Activated naive CD4-positive, alpha-beta T cell treated with anti-CD3 and anti-CD28 coated beads, Interleukin-2, amount 50 U/mL, for 72 hours (primary cell): ENCODE measurements at places on chromosomes 12 and 14. TPM values are rescaled to one million over a fixed set of nuclear protein-coding genes. Genes with fewer than 3 reads are reported as not detected.

Gene SELPLG
- total RNA-seq: 30.0 TPM

- DNase-seq: no peak
Measured at GRCh38 chr14:55702511-55702910, 122.5 kb downstream of the KTN1 start.

Gene CD163L1
- total RNA-seq: not detected

Gene PYGL
- 0.30 TPM for total RNA-seq

Gene EIF2S3B
- 0.30 TPM for total RNA-seq

DNA sequence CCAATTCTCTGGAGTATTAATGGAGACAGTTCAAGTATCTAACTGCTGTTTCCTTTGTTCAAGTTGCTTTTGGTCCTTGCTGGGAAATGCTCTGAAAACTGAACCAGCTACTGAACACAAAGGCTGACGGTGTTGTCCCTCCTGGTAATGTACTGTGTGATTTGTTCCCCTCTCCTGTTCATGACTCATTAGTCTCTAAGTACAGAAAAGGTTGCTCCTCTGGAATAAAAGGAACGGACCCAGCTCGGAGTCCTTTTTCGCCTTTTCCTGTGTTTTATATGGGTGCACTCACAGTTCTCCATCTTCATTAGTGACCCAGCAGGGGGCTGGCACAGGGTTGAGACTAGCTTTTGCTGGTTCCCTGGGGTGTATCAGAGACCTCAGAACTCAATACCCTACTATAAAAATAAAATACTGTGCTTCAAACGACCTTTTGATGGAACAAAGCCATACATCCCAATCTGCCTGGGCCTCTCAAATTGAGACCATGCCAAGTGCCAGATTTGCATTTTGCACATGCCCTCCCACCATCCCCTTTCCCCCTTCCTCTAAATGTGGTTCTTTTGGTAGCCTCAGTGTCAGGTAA, 269.7 kb downstream of the RAD51B start:
- DNase-seq: no peak

- DNase-seq: no peak
Measured at GRCh38 chr12:105348561-105348960, 18.1 kb downstream of the C12orf75 start.

- DNase-seq: no peak
Measured at GRCh38 chr12:90954921-90955320, at the start of gene CCER1. Gene CCER1 (minus strand): TSS chr12:90955176. CDS start chr12:90954742, 434 bp downstream.

DNA sequence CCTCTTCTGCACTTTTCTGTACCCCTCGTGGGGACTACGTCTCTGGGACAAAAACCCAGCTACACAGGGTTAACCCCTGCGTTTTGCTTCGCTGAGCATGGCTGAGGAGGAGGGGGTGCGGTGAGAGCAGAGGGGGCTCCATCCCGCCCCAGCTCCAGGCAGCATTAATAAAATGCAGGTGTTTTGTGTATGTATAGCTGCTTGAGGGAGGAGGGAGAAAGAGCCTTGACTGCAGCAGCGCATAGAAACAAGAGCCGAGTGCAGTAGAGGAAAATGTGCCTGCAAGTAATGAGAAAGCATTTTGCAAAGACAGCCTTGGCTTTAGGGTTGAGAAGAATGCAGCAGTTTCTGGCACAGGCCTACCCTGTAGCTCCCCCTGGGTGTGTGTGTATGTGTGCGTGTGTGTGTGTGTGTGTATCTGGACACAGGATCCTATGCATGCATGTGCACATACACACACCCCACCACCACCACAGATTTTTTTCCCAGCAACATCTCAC, 103.9 kb downstream of the ZFP36L1 start:
- DNase-seq: no peak

GRCh38 chr14:51441001-51441400, 201.0 kb downstream of the TMX1 start:
- DNase-seq: no peak

DNA sequence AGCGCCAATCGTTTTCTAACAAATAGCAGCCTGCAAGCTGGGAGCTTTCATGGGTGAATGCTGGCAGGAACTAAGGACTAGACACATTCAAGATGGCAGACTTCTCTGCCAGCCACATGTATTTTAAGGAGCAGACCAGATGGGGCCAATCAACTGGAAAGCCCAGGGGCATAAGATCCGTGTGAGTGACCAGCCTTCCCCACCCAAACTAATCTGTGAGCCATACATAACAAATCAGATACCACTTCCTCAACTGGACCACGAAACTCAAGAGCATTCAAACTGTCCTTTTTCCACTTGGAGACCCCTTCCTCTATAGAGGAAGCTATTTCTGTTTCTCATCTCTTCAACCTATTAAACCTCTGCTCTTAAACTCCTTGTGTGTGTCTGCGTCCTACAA, 9.7 kb downstream of the TCL1B start:
- no peak for DNase-seq

GRCh38 chr12:106301241-106301610, 1.3 kb upstream of the TCP11L2 start:
- no peak for DNase-seq

DNA sequence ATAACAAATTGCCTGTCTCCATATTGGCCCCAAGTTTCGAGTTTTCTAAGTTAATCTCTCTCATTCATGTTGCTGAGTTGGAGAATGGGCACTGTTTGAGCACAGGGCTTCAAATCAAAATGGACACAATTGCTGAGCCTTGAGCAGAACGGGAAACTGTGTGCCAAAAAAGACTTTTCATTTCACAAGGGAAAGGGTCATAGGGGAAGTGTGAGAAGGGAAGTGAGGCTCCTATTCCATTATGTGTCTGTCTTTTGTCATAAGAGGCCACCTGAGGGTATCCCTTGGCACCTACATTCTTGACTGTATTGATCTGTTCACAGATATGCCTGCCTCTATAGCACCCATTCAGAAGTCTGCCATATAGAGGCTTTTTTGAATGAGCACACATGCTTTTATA, 59.1 kb downstream of the TTLL5 start:
- no peak for DNase-seq

Gene KCNMB4
- 1.0 TPM for total RNA-seq

DNA sequence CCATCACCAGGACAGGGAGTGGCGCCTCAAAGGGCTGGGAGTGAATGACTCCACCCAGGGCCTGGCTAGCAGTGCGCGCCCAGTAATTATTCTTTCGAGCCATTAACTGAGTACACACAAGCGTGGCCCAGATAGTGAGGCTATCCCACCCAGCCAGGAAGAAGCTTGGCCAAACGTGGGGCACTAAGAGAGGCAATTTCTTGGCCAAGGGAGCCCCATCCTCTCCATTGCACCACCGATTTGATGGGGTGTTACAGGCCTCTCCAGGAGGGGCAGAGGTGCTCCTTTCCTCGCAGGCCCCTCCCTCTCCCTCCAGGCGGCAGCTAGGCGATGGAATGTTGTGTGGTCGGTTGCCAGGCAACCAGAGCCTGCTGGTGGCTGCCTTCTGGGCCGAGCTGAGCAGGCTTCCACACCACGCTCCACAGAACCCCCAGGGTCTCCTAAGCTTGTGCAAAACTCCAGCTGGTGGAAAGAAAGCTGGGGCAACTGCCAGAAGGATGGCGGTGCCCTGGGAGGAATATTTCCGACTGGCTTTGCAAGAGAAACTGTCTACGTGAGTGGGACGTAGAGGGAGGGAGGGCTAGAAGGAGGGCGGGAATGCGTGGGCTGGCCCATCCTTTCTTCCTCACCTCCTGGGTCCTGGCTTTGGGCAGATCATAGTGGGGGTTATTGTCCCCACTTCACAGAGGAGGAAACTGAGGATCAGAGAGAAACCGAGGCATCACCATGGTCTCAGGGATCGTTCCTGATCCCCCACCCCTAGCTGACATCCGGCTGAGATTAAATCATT, at the start of gene CFAP73:
CFAP73 (plus strand) TSS at position 364 of the 790 bp plus-strand sequence; CDS start at position 498, 134 bp downstream.
- DNase-seq: no peak

DNA sequence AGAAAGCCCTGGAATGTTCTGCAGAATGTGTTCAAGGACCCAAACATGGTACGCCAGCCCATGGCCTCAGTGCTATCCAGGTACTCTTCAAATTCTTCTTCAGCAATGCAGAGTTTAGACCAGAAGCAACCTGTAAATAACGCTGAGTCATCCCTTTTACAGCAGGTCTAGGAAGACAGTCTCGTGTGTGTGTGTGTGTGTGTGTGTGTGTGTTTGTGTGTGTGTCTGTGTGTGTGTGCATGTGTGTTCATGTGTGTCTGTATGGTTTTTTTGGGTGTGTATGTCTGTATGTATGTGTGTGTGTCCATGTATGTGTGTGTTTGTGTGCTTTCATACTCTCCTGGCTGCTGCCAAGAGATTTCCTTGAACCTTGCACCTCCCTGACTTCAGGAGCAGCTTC, 60.1 kb upstream of the RFX4 start:
- DNase-seq: no peak

Gene TAS2R30
- total RNA-seq: 3.9 TPM

- DNase-seq: no peak
Measured at GRCh38 chr12:56590237-56590830, 39.8 kb downstream of the BAZ2A start.

- no peak for DNase-seq
Measured at GRCh38 chr12:115364921-115365320, 680.9 kb upstream of the TBX3 start.

DNA sequence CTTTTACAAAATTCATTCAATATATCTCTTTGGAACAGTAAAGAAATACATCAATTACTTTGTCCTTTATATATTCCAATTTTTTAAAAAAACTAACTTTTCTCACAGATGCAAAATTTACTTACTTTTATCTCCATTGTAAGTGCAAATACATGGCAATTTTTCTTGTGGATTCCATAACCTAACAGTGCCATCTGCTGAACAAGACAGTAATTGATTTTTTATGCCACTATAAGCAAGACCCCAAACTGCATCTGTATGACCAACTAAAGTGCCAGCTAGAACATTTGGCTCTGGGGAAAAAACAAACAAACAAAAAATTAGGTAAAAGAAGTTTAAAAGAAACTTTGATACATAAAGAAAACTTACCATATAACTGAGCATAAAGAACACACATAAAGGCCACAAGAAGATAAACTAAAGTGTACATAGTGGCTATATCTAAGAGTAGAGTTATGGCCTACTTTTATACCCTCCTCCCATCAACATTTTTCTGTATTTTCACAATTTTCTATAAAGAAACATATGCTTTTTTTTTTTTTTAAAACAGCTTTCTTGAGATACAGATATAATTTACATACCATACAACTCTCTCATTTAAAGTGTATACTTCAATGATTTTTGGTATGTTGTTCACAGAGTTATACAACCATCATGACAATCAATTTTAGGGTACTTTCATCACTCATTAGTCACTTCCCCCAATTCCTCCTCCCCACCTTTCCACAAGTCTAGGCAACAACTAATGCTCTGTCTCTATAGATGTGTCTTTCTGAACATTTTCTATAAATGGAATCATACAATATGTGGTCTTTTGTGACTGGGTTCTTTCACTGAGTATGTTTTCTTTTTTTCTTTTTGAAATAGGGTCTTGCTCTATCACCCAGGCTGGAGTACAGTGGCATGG, 32.6 kb downstream of the COCH start:
- DNase-seq: no peak

Gene RASSF9
- total RNA-seq: not detected

DNA sequence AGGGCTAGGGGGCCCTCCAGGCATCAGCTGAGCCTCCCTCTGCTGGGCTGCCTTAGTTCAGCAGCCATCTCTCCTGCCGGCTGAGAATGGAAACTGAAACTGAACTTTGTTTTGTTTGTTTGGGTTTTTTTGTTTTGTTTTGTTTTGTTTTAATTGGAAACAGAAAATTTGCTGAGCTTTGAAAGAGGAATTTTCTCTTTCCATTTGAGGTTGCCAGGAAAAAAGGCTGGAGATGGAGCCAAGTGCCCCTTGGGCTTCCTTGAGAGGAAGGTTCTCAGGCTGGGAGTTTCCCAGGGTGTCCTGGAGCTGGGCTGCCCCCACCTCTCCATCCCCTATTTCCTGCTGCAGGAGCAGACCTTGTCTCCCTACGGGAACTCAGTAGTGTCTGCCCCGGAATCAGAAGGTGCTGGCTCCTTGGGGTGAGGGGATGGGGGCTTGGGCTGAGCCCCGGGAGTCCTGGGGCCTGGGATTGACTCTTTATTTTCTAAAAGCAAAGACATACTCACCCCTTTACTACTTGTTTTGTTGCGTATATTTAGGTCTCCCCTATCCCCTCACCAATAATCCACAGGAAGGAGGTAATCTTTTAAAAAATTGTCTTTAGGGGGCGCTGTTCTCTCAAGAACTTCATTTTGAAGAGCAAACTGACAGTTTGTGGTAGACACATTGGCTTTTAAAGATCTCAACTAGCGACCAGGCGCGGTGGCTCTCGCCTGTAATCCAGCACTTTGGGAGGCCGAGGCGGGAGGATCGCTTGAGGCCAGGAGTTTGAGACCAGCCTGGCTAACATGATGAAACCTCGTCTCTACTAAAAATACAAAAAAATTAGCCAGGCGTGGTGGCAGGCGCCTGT, 21.3 kb upstream of the OASL start:
- DNase-seq: peak; percentile 49

DNA sequence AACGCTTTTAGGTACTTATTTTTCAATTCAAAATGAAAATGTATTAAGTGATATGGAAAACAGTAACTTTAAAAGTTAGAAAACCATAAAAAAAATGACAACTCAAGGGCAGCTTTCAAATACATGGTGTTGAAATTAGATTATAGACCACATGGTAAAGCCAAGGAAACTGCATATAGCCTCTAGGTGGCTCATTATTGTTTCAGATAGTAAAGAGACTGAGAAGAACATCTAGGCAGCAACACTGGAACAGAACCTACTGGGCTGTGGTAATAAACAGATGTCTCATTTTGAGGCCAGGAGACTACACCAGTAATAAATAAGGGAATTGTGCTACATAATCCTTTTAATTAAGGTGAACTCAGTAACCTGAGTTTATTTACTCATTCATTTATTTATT, 13.0 kb downstream of the FBXO33 start:
- DNase-seq: no peak

- no peak for DNase-seq
Measured at GRCh38 chr12:85996280-85996679, 122.2 kb downstream of the NTS start.

- no peak for DNase-seq
Measured at GRCh38 chr12:75184516-75184915, 25.1 kb downstream of the KCNC2 start.

DNA sequence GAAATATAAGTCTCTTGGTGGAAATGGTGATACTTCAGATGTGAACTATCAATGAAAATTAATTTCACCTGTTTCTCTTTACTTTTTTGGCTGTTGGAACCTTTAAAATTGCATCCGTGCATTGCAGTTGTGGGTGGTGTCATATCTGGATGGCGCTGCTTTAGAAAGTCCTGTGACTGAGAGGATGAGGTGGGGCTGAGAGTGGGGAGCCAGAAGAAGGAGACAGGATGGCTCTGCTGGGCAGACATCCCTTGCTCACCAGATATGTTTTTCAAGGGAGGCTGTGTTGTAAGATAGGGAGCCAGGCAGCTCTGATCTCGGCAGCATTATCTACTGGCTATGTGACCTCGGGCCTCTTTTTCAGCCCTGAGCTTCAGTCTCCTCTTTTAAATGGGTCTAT, 12.7 kb downstream of the ASB2 start:
- DNase-seq: no peak

GRCh38 chr14:40269436-40269835, 837.2 kb upstream of the FBXO33 start:
- DNase-seq: no peak
